ENCODE measurements at places on chromosomes 5 and 9.

- DNase-seq: no peak
These were observed 160.4 kb downstream of the SIL1 start for GRCh38 chr5:139037732-139038131.

DNA sequence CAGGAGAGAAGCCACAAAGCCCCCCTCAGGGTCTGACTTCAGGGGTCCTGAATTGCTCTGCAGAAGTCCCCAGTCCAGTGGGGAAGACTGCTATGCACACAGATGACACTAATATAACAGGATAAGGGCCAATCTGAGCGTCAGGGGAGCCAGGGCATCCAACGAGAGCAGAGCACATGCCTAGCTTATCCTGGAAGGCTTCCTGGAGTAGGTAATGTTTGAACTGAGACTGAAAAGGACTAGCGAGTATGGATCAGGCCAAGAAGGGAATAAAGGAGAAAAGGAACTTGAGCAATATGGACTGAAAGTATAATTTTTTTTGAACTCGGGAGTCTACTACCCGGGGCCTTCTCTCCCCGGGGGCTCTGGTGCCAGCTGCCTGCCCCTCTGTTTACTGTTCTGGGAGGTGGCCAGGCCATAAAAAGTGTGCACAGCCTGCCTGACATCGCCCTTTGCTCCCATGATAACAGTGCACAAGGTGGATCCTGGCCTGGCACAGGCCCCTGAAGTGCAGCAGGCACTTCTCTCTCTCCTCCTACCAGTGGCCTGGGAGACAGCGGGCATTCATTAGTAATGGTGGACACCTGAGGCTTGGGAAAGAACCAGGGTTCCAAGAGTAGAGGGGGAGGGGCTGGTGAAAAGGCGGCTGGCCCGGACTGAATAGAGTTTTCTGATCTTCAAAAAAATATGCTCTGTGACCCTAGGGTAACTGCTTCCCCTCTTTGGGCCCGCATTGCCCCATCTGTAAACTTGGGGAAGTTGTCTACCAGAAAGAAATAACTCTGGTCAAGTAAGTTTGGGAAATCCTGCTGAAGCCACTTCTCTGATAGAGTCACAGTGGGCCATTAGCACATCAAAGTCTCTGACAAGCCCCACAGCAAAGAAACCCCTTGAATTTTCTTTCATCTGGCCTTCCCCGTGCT lies 4.6 kb upstream of the SLC6A7 start:
- DNase-seq: no peak

GRCh38 chr5:58066557-58066956 lies 393.3 kb downstream of the PLK2 start:
- no peak for DNase-seq

DNA sequence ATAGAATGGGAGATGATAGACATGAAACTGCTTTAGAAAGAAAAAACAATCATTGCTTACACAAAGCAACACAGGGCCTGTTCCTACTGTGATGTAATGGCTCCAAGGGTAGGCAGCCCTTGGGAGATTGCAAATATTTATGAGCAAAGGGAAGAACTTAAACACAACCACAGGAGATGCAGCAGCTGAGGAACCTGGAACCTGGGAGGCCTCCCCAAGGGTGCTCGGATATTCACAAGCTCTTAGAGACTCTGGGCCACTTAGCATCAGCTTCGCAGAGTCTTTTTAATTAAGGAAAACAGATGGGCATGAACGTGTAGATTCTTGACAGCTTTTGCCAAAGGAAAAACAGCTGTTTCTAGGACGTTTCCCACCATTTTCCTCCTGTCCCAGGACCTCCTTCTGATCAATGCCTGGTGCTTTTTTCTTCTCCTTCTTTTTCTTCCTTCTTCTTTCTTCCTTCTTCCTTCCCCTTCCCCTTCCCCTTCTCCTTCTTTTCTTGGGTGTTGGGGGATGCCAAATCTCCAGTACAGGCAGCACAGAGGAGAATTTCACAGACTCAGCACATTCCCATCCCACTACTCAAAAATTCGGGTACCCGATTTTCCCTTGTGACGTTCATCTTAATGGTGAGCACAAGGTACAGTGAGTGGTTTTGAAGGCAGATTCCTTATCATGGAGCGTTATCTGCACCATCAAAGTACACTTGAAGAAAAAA lies 28.1 kb upstream of the TCF7 start:
- no peak for DNase-seq

- no peak for DNase-seq
These were observed 14.3 kb upstream of the KLF9 start for GRCh38 chr9:70428781-70429180.

DNA sequence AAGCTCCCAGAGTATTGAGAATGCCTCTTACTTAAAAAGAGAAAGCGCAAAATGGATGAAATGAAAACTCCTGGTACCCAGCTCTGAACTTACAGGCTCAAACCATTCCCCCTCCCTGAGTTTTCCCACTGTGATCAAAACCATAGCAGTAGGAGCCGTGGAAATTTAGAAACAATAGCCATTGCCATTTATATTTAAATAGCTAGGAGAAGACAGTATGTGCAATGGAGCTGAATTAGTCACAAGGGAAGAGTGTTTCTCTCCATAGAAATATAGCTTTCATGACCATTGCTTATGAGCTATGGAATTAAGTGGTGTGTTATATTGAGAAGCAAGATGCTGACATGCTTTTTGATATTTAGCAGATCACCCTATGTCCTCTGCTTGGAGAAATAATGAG lies 84.6 kb downstream of the PCSK5 start:
- DNase-seq: no peak

- no peak for DNase-seq
These were observed 245.6 kb upstream of the RAI14 start for GRCh38 chr5:34410411-34411139.

- DNase-seq: no peak
These were observed 184.3 kb downstream of the MCTP1 start for GRCh38 chr5:95100551-95100950.

- no peak for DNase-seq
These were observed 260.8 kb downstream of the GRIA1 start for GRCh38 chr5:153751251-153751650.

- DNase-seq: no peak
These were observed 48.7 kb upstream of the ZNF366 start for GRCh38 chr5:72555871-72556270.

DNA sequence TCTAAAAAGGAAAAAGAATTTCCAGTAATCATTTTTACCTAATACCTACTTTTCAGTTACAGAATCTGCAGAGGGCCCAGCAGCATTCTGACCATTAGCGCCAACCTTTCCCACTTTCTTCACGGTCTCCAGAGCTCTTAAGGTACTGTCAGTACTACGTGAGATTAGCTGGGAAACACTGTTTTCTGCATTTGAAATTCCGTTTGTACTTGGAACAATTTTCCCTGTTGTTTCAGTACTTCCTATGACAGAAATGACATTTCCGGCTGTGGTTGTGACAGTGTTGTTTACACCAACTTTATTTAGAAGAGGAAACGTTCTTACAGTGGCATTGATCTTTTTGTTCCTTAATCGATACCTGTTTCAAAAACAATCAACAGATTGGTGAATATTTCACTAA lies 36.9 kb upstream of the PDCL start:
- no peak for DNase-seq

GRCh38 chr9:7721291-7721690 lies 78.3 kb downstream of the DMAC1 start:
- DNase-seq: no peak

GRCh38 chr9:83501565-83501964 lies 36.6 kb downstream of the FRMD3 start:
- DNase-seq: no peak

- DNase-seq: no peak
These were observed 664.8 kb upstream of the ZNF608 start for GRCh38 chr5:125411071-125411743.

DNA sequence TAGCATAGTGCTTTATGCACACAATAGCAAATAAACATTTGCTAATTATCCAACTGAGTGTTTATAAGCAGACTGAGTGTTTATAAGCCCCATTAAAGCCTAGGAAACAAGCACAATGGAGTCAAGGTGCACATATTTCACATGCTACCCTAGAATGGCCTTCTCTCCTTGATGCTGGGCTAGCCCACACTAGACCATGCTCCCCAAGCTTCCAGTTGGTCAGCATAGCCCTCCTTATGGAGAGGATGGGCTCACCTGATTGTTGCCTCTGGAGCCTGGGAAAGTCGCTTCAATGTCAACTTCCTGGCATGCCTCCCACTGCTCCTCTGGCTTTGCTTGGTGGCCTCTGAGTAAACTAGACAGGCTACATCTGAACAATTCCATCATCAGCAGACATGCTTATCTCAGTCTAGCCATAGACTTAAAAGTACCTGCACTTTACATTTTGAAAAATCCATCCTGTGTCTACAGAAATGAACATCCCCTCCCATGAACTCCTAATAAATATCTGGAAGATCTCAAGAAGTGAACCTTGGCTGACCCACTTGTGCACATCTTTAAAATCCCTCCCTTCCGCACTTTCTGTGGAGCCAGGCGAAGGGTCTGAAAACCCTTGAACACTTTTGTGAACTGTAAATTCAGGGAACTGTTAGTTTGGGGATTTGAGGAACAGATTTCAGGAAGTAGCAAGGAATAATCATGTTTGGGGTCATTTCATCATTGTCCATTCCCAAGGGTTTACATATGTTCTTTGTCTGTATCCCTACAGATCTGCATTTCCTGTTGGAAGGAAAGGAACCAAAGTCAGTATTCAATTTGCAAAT lies 486.6 kb downstream of the ARHGEF28 start:
- no peak for DNase-seq

DNA sequence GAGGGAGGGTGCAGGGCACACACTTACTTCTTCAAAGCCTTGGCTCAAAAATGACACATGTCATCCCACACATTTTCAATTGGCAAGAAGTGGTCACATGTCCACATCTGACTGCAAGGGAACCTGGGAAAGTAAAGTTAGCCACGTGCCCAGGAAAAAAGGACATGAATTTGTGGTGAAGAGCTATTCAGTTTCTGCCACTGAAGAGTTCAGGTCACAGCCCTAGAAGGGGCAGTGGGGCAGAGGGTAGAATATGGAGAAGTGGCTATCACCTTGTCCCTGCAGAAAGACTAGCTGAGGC lies 1.9 kb upstream of the RGS14 start:
- DNase-seq: no peak

DNA sequence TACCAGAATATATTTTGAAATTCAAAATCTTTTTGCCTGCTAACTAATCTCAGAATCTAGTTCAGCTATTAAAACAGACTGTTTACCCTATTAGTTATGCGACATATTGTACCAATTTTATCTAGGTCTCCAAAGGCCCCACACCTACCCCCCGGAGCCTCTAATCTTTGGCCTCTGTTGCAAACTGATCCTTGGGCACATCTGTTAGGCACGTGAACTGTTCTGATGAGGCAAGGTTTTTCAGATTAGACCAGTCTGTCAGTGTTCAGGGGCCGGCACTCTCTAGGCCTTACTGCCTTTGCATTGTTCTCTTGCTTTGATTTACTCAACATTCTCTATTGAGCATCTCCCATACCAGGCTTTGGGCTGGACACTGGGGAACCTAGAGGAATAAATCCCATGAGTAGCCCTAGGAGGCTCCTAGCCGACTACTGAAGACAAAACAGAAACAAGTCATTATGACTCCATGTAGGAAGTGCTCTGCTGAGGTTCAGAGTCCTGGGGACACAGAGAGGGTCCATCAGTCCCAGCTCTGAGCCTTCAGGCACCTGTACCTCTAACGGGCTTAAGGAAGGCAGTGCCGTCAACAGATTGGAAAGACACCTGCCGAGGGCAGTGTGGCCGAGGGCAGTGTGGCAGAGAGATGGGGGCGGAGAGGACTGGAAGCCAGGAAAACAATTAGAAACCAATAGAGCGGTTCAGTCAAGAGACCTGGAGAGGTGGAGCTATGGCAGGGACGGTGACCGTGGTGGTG lies 245.1 kb downstream of the AOPEP start:
- no peak for DNase-seq

GRCh38 chr5:65204966-65205365 lies 276.8 kb downstream of the ADAMTS6 start:
- no peak for DNase-seq

- no peak for DNase-seq
These were observed 10.2 kb upstream of the CDK7 start for GRCh38 chr5:69224520-69224919.
